ENCODE measurements at places on chromosomes 12 and 14.
A peak's percentile ranks its signal among the peaks of the same experiment; 100 is the strongest.

DNA sequence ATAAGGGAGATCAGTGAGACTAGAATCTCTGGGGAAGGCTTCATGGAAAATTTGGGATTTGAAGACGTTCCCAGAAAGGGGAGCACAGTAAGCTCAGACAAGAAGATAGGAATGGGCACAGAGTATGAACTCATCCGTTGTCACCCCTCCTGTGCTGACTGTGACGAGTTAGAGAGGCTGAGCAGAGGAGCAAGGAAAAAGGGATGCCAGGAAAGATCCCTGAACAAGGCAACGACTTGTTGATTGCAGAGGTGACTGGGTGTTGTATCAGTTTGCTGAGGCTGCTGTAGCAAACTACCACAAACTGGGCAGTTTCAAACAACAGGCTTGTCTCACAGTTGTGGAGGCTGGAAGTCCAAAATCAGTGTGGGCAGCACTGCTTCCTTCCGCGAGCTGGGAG lies 5.9 kb upstream of the GPD1 start:
- no peak for DNase-seq

GRCh38 chr12:125220404-125221273 lies 155.4 kb downstream of the AACS start:
- no peak for DNase-seq

- DNase-seq = no peak
Measured at GRCh38 chr12:103877934-103878510, 37.0 kb upstream of the NT5DC3 start.

DNA sequence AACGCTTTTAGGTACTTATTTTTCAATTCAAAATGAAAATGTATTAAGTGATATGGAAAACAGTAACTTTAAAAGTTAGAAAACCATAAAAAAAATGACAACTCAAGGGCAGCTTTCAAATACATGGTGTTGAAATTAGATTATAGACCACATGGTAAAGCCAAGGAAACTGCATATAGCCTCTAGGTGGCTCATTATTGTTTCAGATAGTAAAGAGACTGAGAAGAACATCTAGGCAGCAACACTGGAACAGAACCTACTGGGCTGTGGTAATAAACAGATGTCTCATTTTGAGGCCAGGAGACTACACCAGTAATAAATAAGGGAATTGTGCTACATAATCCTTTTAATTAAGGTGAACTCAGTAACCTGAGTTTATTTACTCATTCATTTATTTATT lies 13.0 kb downstream of the FBXO33 start:
- no peak for DNase-seq

DNA sequence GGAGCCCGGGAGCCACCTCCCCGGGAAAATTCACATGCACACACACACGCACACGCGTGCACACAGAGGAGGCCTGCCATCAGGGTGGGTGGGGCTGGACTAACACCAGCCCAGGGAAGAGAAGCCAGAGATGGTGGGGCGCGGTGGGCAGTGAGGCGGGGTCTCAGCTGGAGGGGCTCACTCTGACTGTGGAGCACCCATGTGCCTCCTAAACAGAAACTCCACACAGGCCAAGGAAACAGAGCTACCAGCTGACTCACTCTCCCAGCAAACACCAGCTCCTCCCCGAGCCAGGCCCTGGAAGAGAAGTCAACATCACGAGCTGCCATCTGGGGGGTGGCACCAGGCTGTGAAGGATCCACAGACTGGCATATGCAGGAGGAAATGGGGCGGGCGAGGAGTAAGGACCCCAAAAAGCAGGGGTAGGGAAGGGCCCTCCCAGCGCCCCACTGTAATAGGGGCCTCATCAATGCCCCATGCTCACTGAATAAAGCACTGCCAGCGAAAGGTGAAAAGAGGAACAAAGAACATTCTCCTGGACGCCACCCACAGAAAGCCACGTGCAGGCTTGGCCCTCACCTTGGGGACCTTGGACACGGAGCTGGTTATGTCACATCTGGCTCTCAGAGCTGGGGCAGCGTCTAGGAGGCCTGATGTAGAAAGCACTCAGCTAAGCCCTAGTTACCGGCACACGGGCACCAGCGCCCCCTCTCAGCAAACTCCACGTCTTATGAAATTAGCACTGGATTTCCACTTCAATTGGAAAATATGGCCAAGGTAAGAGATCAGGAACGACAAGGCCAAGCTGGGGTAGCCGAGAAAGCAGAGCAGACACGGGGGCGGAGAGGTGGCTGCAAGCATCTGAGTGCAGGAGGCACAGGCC lies 8.4 kb upstream of the INF2 start:
- no peak for DNase-seq

DNA sequence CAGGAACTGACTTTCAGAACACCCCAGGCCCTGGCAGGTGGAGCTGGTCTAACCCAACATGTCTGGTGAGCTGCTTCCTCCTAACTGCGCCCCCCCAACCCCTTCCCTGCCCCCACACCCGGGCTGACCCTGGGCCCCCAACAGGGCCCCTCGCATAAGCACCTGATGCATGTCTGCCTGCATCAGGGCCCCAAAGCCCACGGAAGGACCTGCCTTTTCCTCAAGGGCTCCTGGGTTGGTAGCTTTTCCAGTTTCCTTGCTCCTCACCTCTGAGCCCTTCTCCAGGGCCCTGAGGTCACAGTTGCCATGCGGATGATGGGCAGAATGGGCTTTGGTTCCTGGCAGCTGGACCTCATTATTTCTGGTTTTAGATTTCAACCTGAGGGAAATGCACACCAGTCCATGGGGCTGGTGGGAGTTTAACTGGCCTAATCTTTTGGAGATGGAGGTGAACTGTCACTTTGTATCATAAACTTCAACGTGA lies 18.5 kb downstream of the TESC start:
- DNase-seq = no peak

GRCh38 chr14:103196716-103197115 lies 73.5 kb downstream of the TNFAIP2 start:
- no peak for DNase-seq

- no peak for DNase-seq
Measured at GRCh38 chr12:112126911-112127310, 1.6 kb downstream of the TRAFD1 start.

- no peak for DNase-seq
Measured at GRCh38 chr12:18135086-18135485, 45.1 kb upstream of the RERGL start.

- DNase-seq = no peak
Measured at GRCh38 chr12:96766232-96766631, 140.8 kb upstream of the NEDD1 start.

GRCh38 chr12:23888396-23889068 lies 60.9 kb downstream of the SOX5 start:
- DNase-seq = no peak

- DNase-seq = no peak
Measured at GRCh38 chr14:26328791-26329190, 269.0 kb downstream of the NOVA1 start.

DNA sequence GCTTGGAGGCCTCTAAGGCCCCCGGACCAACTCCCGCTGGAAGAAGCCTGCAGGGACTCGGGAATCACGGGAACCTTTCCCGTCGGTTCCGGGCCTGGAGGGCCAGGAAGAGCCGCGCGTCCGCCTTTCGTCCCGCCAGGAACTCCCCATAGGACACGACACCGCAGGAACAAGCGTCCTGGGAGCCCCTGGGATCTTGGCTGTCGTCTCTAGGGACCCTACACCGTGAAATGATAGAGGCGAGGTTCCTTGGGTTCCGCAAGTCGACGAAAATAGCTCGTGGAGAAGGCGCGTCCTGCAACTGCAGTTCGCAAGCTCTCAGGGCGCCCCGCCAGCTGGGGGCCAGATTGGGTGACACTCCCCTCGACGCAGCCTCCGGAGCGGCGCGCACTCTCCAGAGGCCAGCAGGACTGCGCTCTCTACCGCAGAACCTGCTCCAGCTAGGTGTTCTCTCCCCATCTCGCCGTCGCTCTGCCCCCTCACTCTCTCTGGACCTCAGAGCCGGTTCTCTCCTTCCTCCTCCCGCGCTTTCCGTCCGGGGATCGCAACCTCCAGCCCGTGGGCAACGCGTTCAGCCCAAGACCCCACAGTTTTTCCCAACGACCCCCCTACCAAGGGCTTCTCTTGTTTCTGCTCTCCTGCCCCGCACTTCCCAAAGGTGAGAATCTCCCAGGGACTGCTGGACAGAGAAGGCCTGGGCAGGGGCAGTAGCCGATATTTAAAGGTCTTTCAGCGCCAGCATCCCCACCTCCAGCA lies 776 bp downstream of the BMP4 start:
- no peak for DNase-seq

- DNase-seq = peak; percentile 94
Measured at GRCh38 chr14:89417465-89418225, 612 bp upstream of the FOXN3 start.

GRCh38 chr14:89371585-89372511 lies 45.2 kb downstream of the FOXN3 start:
- DNase-seq = no peak

- no peak for DNase-seq
Measured at GRCh38 chr14:24965934-24966578, 83.9 kb downstream of the STXBP6 start.
